Esophagus mucosa (tissue), 1 donor: ENCODE measurements at places on chromosomes 2 and 18. TPM values are rescaled to one million over a fixed set of nuclear protein-coding genes. Genes with fewer than 3 reads are reported as not detected.

Gene CTIF
- 14.0 TPM for total RNA-seq

DNA sequence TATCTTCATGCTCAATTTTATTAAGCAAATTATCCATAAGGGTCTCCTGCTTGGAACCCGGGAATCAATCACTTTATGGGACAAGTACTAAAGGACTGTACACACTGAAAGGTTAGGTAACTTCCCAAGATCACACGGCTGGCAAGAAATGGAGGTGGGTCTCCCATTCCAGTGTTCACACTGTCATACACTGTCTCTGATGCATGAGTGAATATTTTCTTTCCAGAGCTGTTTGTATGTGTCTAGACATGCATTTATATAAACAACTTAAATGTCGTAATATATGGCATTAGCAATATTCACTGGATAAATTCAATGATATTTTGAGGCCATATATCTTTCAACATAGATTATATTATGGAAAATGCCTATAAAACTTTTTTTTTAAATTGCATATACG lies 223.4 kb downstream of the DYM start:
- no peak for ATAC-seq

- ATAC-seq = no peak
Observed at GRCh38 chr18:48818329-48819254, 132.2 kb downstream of the SMAD7 start.

- ATAC-seq = no peak
Observed at GRCh38 chr2:203993560-203993959, 57.0 kb downstream of the ICOS start.

Gene KRTCAP3
- 26.0 TPM for total RNA-seq
